ENCODE measurements at places on chromosomes 3 and 15.

GRCh38 chr3:61518590-61518989, 42.8 kb upstream of the PTPRG start:
- no peak for DNase-seq

- DNase-seq, result no peak
These were observed 4.4 kb downstream of the NAALADL2 start for GRCh38 chr3:174863488-174863887.

DNA sequence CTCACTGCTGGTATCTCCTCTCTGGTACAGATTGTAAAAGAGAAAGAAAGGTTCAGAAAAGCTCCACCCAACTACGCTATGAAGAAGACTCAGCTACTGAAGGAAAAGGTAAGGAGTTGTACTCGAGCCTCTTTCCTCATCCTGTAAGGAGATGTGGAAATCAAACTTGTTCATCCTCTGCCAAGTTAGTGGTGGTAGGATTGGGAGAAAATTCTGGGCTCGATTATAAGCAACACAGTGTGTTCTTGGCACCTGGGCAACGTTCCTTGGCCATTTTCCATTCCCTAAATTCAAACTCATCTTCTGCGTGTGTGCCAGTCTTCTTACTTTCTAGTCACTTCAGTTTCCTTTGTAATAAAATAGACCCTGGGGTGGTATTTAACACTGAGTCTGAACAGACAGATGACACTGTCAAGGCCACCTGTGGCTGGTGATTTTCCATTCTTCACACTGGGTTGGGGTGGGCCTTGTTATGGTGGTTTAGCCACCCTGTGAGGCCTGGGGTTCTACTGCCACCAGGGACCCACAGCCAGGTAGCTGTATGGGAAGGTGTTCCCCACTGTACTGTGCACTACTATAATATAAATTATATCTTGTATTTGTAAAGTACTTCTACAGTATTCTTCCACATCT, 17.1 kb upstream of the ITPKA start:
- no peak for DNase-seq

DNA sequence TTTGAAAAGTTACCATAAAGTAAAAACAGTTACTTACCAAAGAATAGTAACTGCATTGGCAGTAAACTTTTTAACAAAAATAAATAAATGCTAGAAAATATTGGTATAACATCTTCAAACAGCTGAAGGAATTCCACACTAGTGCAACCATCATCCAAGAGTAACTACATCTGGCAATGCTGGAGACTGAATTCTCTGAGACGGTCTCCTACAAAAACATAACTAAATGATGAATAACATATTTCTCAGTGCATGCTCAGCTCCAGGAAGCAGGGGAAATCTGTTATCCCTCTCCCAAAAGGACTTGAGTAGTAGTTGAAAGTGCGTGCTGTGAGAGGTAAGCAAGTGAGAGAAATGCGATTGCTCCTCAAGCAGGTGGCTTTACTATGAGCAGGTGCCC, 526.8 kb upstream of the CCDC54 start:
- DNase-seq, result no peak

DNA sequence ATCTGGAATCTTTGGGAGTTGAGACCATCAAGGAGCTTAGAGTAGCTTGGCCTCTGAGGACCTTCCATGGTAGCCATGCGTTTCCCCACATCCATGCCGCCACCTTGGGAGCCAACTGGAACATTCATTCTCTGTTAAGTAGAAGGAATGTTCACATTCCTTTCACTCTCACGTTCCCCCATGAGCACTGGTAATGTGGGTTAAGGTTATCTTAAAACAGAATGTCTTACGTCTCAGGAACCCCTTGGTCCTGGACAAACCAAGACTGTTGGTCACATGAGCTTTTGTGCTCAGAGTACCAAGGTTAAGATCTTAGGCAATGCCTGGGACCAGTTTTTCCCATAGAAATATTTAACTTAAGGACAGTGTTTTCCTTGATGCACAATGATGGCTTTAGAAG, 211.7 kb upstream of the UBE2E1 start:
- DNase-seq, result no peak

DNA sequence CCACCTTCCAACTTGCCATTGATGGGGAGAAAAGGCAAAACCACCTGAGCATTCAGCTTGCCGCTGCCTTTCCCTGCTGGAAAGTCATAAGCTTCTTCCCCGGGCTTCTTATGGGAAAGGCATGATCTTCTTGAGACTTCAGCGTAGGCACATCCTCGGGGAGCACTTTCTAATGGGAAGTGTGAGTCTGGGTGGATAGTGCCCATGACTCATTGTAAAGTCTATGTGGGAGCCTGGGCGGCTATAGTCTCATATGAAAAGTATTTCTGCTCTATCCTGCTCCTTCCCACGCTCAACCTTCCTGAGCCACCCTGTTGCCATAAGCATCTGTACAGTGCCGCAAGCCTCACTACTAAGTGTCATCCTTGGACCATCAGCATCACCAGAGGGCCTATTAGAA, 309.9 kb upstream of the THBS1 start:
- peak; percentile 97 for DNase-seq
